Left cardiac atrium (tissue), 4 donors: ENCODE measurements at places on chromosomes 5 and 9. TPM values are rescaled to one million over a fixed set of nuclear protein-coding genes. Genes with fewer than 3 reads are reported as not detected.
A peak's percentile ranks its signal among the peaks of the same experiment; 100 is the strongest.

DNA sequence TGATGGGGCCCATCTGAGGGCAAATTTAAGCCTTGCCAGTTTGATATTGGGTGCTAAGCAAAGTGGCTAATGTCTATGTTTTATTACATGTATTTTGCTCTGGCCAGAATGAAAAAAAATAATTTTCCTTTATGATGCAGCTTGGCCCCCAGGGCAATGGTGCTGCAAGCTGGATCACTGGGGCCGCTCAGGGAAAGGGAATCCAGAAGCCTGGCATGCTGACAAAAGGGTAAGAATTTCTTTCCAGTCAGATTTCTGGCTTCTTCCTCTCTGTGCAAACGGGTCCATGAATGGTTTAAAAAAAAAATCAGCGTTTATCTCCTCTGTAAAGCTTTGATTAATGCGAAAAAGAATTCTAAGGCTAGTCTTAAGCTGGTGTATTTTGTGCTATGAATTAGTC is 138.4 kb downstream of the MAPKAP1 start:
- no peak for DNase-seq

DNA sequence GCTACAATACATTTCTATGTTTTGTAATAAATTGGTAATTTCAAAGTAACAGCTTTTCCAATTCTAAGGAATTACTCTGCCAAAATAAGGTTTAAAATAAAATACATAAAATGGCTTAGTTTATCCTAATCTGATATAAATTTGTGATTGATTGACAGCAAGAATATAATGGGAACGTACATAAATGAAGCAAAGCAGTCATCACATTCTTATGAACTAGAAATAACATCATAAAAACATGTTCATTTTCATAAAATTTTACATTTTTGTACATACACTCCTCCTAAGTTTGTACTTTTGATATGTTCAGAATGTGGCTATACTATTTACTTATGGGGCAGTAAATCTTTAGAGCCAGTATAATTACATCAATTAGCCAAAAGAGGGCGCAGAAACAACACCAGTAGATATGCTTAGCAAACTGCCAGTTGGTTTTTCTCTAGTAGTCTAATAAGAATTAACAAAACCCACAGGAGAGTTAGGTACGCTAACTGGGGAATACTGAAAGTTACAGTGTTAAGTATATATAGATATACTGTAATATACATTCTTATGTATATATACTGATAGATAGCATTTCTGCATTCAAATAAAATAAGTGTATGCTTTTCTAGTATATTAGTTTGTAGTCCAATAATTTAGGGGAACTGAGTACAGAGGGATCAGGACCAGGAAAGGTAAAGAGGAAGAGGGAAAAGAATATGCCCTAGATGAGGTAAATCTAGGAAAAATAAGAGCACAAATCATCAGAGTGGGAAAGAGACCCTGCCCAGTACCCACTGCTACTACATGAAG is 76.8 kb downstream of the ZDHHC21 start:
- no peak for DNase-seq

DNA sequence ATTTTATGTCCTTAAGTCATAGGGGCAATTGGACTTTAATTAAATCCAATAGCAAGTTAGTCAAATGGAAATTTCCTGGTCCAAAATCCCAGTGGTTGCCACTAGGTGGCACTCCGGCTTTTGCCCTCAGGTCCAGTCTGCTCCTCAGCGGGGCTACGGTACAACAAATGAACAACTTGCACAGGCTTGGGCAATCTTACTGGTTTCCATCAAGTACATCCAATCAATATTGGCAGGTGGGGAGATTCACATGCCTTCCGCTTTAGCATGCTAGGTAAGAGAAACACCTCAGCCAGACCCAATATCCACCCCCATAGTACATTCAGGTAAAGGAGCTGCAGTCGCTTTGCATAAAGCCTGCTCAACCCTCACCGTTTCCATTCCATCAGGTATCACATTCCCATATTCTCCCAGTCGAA is 6.3 kb upstream of the MXD3 start:
- peak; percentile 74 for DNase-seq

- no peak for DNase-seq
These were observed 66.0 kb downstream of the ZNF366 start for GRCh38 chr5:72441094-72441723.

DNA sequence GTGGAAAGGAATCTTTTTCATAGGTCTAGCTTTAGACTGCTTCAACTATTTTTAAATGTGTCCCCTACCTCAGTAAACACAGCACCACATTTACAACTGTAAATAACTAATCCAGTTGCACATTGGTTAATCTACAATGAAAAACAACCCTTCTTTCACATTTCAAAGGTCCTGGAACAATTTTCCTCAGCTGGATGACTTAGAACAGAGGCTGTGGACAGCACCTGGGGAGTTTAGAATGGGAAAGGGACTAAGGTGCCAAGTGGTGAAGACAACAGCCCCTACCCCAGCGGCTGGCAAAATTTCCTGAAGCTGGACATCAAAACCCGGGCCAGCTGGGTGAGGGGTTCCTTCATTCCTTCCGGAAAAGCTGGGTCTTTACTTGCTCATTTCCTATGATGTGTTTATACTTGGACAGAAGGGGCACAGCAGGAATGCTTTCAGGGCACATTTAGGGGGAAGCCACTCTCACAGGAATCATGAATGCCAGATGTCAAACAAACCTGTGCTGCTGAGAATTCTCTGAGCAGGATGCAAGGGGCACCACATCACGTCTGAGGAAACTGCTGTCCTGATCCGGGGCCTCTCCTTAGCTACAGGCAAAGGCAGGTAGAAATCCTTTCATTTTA is 158.3 kb downstream of the NR2F1-AS1 start:
- DNase-seq: no peak

The ZCCHC10 gene
- total RNA-seq: 19.2 TPM

DNA sequence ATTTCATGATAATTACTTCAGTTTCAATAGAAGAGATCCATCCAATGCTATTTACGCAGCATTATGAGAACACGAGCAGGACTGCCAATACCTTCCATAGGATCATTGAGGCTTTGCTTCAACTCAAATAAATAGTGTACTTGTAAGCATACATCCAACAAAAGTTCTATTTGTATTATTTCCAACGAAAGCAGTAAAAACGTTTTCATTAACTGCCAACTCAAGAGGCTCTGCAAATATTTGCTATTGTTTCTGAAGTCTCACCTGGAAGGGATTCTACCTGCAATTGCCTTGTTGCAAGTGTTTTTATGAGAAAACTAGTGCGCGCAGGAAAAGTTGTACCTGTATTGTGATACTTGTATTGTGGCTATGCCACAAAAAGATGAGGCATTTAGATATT is 11.0 kb upstream of the GNPDA1 start:
- DNase-seq: no peak

The BBLN gene
- 45.3 TPM for total RNA-seq

The TMC1 gene
- total RNA-seq: 0.27 TPM
